Parietal lobe (tissue), 2 donors: ENCODE measurements at places on chromosomes 5 and 9. TPM values are rescaled to one million over a fixed set of nuclear protein-coding genes. Genes with fewer than 3 reads are reported as not detected.

INSL6 gene
- not detected for total RNA-seq

GCNT1 gene
- 4.7 TPM for total RNA-seq

FAM53C gene
- total RNA-seq = 25.7 TPM

HMGCS1 gene
- total RNA-seq = 480 TPM

SLC46A2 gene
- not detected for total RNA-seq

ARHGEF37 gene
- total RNA-seq = 1.3 TPM
